ENCODE measurements at places on chromosomes 1 and 21. TPM values are rescaled to one million over a fixed set of nuclear protein-coding genes. Genes with fewer than 3 reads are reported as not detected.

GRCh38 chr1:46594063-46594462, 10.0 kb downstream of the MKNK1 start:
- DNase-seq: no peak

- no peak for DNase-seq
These were observed 19.1 kb upstream of the SRSF10 start for GRCh38 chr1:23999156-23999671.

DNA sequence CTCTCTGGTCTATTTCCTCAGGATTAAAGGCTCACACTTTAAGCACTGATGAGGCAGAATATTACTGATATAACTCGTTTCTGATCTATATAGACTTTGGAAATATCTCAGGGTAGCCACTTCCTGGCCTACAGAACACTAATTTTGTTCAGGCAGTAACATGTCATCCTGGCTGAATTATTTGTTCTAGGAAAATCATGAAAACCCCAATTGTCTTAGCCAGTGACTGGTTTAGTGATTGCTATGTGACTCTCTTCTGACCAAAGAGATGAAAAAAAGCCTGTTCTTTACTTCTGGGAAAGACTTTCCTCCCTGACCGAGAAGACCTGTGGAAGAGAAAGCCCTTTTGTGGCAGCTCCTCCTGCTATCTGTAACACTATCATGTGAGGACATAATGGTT, 453.7 kb downstream of the SETD4 start:
- DNase-seq: no peak

DNA sequence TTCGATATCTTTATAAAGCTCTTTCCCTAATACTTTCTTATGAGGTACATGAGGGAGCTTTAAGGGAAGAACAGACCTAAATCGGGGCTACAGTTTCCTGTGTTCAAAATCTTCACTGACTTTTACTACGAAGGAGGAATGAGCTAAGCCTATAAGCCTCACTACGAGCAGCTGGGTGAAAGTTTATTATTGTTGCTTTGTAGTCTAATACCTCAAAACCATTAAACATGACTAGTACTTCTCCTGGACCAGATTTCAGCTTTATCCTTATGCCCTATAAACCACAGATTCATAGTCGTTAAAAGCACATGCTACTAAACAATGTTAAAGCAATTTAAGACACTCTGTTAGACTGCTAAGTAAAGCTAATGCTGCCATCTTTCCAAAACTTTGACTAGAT, 30.2 kb downstream of the NDC1 start:
- no peak for DNase-seq

- no peak for DNase-seq
These were observed 147.1 kb upstream of the GRIK3 start for GRCh38 chr1:37181425-37181824.

GRCh38 chr1:32897082-32898049, 3.8 kb downstream of the TMEM54 start:
- peak; percentile 28 for DNase-seq

DNA sequence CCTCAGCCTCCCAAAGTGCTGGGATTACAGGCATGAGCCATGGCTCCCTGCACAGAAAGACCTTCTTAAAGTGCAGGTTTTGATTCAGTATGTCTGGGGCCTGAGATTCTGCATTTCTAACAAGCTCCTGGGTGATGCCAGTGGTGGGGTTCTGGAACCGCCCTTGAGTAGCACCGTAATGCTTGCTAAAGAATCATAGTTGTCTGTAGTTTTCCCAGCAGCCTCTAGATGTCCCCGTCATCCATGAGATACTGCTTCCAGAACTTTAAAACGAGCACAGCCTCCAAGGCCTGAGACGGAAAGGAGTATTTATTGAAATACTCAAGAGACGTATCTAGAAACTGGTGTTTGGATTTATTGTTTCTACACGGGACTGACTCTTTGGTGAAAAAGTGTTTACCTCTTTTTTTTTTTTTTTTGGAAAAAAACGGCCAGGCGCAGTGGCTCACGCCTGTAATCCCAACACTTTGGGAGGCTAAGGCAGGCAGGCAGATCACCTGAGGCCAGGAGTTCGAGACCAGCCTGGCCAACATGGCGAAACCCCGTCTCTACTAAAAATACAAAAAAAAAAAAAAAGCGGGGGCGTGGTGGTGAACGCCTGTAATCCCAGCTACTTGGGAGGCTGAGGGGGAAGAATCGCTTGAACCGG, 2.6 kb upstream of the TOR3A start:
- DNase-seq: no peak

DNA sequence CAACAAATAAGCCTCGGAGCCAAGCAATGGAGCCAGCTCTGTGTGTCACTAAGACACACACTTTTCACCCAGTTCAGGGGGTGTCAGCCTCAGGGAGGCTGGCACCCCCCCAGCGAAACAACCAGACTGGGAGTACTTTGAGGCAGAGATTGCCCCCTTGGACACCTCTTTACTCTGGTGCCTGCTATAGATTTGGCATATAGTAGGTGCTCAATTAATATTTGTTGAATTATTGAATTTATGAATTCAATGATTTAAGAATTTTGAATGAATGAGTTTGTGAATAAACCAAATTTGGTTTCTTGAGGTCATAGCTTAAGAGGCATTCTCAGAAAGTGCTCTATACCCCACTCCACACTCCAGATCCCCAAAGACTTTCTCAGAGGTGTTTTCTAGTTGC, 70.3 kb downstream of the OLIG1 start:
- DNase-seq: no peak

AGRN gene
- 221 TPM for total RNA-seq

BLACAT1 gene
- not detected for total RNA-seq

S100A9 gene
- not detected for total RNA-seq
